Breast epithelium (tissue), 4 donors: ENCODE measurements at places on chromosomes 1 and 21. TPM values are rescaled to one million over a fixed set of nuclear protein-coding genes. Genes with fewer than 3 reads are reported as not detected.

The OSCP1 gene
- 15.1 TPM for total RNA-seq

The CA6 gene
- total RNA-seq = not detected

The PLA2G2C gene
- not detected for total RNA-seq

- H3K4me1 ChIP-seq = no peaks in the 10 kb centered on the region
- H3K27me3 ChIP-seq = no peaks in the 10 kb centered on the region
- no peak overlapping the region for H3K4me3 ChIP-seq
- DNase-seq = no peak
Observed at GRCh38 chr1:186183970-186184628, 191.0 kb downstream of the TPR start.

DNA sequence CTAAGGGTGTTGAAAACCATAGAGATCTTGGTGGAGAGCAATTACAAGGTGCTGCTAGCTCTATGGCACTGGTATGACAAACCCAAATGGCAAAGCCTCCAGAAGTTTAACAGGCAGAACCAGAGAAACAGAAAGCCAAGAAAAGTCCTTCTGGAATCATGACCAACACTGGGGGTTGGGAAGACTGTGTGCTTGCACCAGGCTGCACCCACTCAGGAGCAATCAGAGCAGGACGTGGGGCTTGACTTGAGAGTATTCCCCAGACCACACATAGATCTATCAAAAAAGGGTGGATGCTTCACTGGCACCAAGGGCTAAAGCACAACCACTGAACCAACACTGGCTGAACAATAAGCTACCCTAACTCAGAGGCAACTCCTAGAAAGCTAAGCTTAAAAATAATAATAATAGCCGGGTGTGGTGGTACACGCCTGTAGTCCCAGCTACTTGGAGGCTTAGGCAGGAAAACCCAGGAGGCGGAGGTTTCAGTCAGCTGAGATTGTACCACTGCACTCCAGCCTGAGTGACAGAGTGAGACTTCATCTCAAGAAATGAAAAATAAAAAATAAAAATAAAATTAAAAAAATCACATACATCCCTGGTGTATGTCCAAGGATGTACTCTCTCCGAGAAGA, 20.1 kb upstream of the ENSA start:
- H3K36me3 ChIP-seq = no peaks in the 10 kb centered on the region
- no peaks in the 10 kb centered on the region for H3K4me1 ChIP-seq
- DNase-seq = no peak
- no peak overlapping the region for H3K27ac ChIP-seq

- H3K4me1 ChIP-seq = no peaks in the 10 kb centered on the region
- no peak overlapping the region for H3K4me3 ChIP-seq
- no peaks in the 10 kb centered on the region for H3K36me3 ChIP-seq
- no peaks in the 10 kb centered on the region for H3K27me3 ChIP-seq
Observed at GRCh38 chr1:27713869-27714513, 11.8 kb upstream of the FAM76A start.

- no peak overlapping the region for H3K4me3 ChIP-seq
- H3K27me3 ChIP-seq = no peaks in the 10 kb centered on the region
- no peak for DNase-seq
- H3K27ac ChIP-seq = no peak overlapping the region
Observed at GRCh38 chr1:7719468-7720094, 51.5 kb upstream of the VAMP3 start.

- no peaks in the 10 kb centered on the region for H3K27me3 ChIP-seq
- peak overlapping the region; percentile 52 for H3K4me3 ChIP-seq
- no peak for DNase-seq
- peaks cover 4% of the 10 kb centered on the region for H3K4me1 ChIP-seq
Observed at GRCh38 chr1:39671433-39671792, 494 bp downstream of the NT5C1A start.

DNA sequence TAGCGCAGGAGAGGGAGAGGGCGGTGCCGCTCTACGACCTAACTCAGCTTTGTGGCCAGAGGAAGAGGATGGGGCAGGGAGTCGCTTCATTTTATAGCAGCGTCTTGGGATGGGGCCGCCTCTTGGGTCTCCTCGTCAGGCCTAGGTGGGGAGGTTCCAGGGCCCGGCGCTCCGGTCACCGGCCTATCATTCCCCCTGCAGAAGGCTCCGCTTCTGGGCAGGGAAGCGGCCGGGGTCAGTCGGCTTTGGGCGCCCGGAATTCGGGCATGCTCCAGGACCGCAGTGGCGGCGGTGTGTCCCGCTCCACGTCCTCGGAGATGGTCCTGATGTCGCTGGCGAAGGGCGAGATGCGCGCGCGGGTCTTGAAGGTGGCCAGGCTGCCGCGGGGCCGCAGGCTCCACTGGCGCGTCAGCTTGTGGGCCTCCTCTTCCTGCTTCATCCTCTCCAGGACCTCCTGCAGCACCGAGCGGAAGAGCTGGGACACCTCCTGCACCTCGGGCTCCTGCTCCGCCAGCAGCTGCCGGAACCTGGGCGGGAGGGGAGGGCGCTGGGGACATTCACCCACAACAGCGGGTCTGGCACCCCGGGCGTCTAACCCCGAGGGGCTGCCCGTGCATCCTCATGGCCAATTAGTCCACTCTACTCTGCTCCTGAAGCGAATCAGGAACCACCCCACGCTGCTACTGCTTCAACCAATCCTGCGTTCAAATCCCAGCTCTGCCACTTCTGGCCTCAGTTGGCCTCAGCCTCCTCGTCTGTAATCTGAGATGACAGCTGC, 13.0 kb downstream of the RD3 start:
- H3K4me3 ChIP-seq = no peak overlapping the region
- no peak overlapping the region for H3K27ac ChIP-seq
- no peaks in the 10 kb centered on the region for H3K27me3 ChIP-seq

DNA sequence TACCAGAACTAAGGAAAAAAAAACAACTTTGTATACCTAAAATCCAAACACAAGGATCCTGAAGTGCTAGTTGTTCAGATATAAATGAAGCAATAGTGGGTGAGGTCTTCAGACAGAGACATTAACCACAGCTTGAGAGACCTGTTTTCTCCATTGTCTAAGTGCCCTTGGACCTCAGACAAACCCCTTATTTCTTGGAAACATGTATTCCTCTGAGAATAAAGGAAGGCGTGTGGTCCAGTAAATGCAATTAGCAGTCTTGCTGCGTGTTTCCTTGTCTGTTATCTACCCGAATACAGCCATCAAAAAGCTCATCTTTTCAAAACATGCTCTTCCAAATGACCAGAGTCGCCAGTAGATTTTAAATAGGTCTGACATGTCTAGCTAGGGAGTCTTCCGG, 291.1 kb upstream of the NFIA start:
- H3K36me3 ChIP-seq = no peaks in the 10 kb centered on the region
- no peaks in the 10 kb centered on the region for H3K4me1 ChIP-seq
- H3K27me3 ChIP-seq = no peaks in the 10 kb centered on the region
- H3K4me3 ChIP-seq = no peak overlapping the region
- DNase-seq = no peak
- H3K27ac ChIP-seq = no peak overlapping the region

GRCh38 chr1:244111027-244111426, 59.9 kb downstream of the ZBTB18 start:
- H3K27ac ChIP-seq = no peak overlapping the region
- H3K27me3 ChIP-seq = no peaks in the 10 kb centered on the region
- DNase-seq = no peak
- no peaks in the 10 kb centered on the region for H3K36me3 ChIP-seq
- no peak overlapping the region for H3K4me3 ChIP-seq
- H3K4me1 ChIP-seq = no peaks in the 10 kb centered on the region

DNA sequence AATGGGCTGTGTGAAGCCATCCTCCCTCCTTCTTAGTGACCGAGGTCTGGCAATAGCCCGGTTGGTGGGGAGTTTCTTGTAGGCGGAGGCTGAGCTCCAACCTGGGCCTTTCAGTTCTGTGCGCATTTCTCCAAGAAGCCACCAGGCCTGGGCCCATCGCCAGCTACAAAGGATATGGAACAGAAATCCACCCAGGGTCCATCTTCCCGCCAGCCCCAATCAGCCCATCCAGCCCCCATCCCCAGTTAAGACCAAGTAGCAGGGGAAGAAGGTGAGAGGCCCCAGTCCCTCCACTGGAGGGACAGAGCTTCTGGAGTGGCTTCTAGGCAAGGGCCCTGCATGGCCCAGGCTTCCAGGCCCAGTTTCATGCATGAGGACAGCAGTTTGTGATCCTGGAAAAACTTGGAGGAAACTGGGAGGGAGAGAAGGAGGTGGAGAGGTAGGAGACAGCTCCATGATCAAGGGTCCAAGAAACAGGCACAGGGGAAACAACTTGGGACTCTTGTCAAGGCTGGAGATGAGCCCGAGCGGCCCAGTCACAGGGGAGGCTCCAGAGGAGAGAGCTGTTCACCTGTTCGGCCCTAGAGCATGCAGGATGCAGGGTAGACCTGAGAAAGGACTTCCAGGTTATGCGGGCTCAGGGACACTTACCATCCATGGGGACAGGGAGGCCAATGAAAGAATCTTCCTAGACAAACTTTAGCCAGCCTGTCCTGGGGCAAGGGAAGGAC, 261.2 kb downstream of the PTPRU start:
- no peak overlapping the region for H3K4me3 ChIP-seq
- DNase-seq = peak; percentile 6
- no peaks in the 10 kb centered on the region for H3K36me3 ChIP-seq
- no peak overlapping the region for H3K27ac ChIP-seq

DNA sequence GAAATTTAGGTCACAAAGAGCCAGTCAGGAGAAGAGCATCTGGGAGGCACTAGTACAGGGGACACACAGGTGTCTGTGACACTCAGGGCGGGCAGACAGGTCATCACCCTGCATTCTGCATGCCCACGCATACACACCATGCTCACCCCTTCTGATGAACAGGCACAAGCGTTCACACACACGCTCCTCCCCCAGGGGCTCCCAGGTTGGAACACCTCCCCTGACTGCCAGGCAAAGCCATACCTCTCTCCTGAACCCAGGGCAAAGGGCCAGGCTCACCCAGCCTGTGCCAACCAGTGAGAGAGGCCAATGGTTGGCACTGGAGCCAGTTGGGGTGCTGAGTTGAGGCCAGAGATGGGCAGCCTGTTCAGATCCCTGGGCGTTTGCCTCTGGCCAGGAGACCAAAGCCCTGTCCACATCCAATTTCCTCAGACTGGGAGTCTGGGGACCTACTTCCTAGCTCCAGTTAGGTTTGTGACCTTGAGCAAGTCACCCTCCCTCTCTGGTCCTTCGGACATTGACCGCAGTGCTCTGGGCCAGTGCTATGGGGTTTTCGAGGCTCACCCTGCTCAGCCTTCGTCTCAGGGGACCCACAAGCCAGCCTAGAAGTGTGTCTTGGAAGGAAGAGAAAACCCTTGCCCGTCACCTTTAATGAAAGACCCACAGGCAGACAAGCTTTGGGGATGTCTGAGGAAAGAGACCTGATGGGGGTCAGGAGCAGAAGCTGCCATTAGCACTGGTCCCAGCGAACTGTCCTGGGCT, 5.8 kb upstream of the LAD1 start:
- H3K36me3 ChIP-seq = no peaks in the 10 kb centered on the region
- H3K27me3 ChIP-seq = no peaks in the 10 kb centered on the region
- no peak overlapping the region for H3K4me3 ChIP-seq

- H3K27ac ChIP-seq = no peak overlapping the region
- no peaks in the 10 kb centered on the region for H3K4me1 ChIP-seq
- H3K27me3 ChIP-seq = no peaks in the 10 kb centered on the region
- H3K4me3 ChIP-seq = no peak overlapping the region
- no peaks in the 10 kb centered on the region for H3K36me3 ChIP-seq
- DNase-seq = no peak
Observed at GRCh38 chr1:90340606-90341005, 345.7 kb downstream of the ZNF326 start.

GRCh38 chr1:150493175-150493574, 6.0 kb downstream of the TARS2 start:
- no peaks in the 10 kb centered on the region for H3K27me3 ChIP-seq
- H3K27ac ChIP-seq = no peak overlapping the region
- H3K4me1 ChIP-seq = no peaks in the 10 kb centered on the region

DNA sequence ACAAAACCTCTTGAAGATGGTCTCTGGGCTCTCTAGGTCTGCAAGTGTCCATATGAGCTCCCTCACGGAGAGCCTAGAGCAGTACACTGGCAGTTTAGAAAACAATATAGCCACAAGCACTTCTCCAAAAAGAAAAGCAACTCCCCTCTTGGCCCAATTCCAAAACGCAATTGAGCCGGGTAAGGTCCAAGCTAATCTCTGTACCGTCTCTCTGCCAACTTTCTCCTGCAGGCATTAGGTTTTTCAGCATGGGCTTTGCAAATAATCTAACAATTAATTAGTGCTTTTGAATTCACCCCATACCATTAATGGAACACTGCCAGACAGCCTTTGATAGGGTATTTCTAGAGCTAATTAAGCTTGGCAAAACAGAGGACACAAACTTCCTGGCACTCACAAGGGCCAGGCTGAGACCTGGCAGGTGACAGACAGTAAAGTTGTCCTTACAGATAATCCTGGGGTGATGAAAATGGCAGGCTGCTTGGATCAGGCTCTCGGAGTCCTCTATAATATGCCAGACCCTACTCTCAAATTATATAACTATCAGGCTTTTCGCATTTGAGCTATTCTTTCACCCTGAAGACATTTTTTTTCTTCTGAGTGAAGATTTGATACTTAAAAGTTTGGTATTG, 39.8 kb downstream of the TGFBR3 start:
- H3K27ac ChIP-seq = peak overlapping the region; percentile 86
- no peak overlapping the region for H3K4me3 ChIP-seq
- no peaks in the 10 kb centered on the region for H3K27me3 ChIP-seq
- peaks cover 7% of the 10 kb centered on the region for H3K4me1 ChIP-seq

DNA sequence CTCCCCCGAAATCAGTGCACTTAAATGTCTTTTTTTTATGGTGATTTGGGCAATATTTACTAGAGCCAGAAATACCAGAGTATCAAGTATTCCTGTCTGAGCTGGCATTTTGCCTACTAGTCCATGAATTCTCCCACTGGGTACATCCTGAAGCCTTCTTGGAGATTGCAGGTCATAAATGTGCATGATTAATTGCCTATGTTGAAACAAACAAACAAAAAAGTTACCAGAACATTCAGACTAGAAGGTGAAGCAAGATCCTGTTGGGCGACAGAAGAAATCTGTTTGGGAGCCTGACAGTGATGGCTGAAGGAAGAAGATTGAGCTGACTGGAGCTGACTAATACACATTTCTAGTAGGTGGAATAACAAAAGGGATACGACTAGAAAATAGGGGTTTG, 127.4 kb upstream of the NRIP1 start:
- no peak overlapping the region for H3K27ac ChIP-seq
- H3K4me3 ChIP-seq = no peak overlapping the region
- H3K27me3 ChIP-seq = no peaks in the 10 kb centered on the region
- H3K36me3 ChIP-seq = no peaks in the 10 kb centered on the region

DNA sequence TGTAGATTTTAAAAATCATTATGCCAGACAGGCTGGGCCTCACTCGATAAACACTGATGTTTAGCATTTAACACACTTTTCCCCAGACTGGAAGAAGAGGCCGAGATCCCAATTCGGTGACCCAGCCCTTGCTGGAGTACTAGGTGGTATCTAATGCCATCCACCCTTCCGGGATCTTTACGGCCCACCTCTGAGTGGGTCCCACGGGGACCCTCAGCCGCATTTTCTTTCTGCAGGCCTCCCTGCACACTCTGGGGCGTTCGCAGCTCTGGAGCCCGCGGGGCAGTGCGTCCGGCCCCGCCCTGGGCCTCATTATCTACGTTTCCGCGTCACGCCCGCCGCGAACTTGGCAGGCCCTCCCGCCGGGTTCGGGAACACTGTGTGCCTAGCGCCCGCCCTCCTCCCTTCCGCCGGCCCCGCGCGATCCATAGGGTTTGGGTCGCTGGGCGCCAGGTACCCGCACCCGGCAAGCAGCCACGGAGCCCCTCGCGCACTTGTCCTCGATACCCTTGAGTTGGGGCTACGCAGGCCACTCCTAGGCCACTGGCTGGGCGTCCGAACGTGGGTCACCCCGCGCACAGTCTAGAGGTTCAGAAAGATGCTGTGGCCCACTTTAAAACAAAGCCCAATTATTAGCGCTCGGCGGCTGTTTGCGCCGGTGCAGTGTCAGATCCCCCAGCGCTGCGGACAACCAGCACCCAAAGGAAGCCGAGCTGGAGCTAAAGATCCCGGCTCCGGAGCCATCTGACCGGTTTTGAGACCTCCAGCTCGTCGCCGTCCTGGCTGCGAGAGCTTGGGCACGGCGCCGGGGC, 950 bp upstream of the EVA1C start:
- peak overlapping the region; percentile 82 for H3K4me3 ChIP-seq
- peaks cover 6% of the 10 kb centered on the region for H3K4me1 ChIP-seq
- peak; percentile 85 for DNase-seq
- H3K36me3 ChIP-seq = no peaks in the 10 kb centered on the region
